Right lung (tissue), 10 donors: ENCODE measurements at places on chromosomes 7 and 10. TPM values are rescaled to one million over a fixed set of nuclear protein-coding genes. Genes with fewer than 3 reads are reported as not detected.
A peak's percentile ranks its signal among the peaks of the same experiment; 100 is the strongest.

The SNX10 gene
- 16.1 TPM for polyA plus RNA-seq

DNA sequence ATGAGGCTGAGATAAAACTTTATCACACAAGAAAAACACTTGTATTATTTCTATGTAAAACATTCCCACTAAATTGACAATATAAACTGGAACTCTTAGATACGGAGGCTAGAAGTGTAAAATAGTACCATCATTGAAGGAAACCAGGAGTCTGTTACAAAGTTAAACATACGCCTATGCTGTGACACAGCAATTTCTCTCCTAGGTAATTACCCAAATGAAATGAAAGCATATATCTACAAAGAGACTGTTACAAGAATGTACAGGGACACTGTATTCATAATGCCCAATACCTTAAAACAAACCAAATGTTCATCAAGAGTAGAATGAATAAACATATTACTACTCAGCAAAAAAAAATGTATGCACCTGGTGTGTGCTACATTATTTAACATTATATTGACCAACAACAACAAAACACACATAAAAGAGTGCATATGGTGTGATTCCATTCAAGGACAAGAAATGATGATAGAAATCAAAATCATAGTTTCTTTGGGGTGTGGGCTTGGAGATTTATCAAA lies 33.2 kb upstream of the ELAPOR2 start:
- DNase-seq: no peak

GRCh38 chr7:102431617-102432298 lies 1.6 kb upstream of the ORAI2 start:
- no peak for DNase-seq

- no peak for DNase-seq
Measured at GRCh38 chr7:108247614-108248013, 117.5 kb upstream of the LAMB4 start.

The PRLHR gene
- not detected for polyA plus RNA-seq

The DKK1 gene
- polyA plus RNA-seq: 1.6 TPM

DNA sequence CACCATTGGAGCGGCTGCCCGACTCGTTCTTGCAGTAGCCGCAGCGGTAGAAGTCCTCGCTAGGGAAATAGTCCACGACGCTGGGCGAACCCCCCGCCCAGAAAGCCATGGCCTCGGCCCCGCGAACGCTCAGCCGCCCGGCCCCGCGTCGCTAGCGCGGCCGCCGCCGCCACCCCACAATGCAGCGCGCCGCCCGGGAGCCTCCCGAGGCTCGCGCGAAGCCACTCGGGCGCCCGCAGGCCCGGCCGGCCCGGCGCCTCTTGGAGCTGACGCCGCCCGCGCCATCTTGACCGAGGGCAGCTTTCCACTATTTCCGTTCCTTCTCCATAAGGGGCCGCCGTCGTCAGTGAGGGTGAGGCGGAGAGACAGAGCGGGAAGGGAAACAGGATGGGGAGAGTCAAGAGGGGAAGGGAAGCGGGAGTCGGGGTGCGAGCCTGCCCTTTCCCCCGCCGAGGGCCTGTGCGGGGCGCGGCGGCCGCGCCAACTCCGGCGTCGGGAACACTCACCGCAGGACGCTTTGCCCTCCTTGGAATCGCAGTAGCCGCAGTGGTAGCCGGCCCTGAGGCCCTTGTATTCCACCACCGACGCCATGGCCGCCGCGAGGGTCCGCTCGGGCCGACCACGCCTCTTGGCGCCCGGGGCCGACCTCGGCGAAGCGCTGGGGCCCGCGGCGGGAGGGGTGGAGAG lies at the start of gene ATE1:
Gene ATE1, minus strand, starts transcription at position 191 of the 687 bp plus-strand sequence. Its CDS starts 82 bp downstream, at position 109.
- peak; percentile 95 for DNase-seq

GRCh38 chr10:108696792-108697477 lies 1226.4 kb downstream of the XPNPEP1 start:
- no peak for DNase-seq

DNA sequence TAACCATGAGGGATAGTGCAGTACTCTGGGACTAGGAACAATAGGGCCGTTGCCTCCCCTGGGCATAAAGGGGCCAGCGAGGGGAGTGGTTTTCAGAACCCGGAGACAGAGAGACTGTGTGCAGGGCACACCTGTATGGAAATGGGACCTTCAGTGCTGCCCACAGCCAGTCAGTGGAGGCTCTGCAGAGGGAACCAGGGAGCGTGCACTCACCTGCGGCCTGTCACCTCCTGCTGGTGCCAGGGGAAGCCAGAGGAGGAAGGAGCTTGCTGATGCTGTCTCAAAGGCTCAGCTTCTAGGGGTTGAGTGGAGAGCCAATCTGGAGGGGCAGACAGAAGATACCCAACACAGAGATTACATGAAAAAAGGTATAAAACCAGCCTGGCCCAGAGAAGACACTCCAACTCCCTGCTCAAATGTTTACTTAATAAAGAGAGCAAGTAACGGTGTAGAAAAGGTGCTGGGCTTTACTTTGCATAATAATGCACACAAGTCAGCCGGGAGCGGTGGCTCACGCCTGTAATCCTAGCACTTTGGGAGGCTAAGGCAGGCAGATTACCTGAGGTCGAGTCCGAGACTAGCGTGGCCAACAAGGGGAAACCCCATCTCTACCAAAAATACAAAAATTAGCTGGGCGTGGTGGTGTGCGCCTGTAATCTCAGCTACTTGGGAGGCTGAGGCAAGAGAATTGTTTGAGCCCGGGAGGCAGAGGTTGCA lies 35.5 kb upstream of the WAPL start:
- DNase-seq: no peak

DNA sequence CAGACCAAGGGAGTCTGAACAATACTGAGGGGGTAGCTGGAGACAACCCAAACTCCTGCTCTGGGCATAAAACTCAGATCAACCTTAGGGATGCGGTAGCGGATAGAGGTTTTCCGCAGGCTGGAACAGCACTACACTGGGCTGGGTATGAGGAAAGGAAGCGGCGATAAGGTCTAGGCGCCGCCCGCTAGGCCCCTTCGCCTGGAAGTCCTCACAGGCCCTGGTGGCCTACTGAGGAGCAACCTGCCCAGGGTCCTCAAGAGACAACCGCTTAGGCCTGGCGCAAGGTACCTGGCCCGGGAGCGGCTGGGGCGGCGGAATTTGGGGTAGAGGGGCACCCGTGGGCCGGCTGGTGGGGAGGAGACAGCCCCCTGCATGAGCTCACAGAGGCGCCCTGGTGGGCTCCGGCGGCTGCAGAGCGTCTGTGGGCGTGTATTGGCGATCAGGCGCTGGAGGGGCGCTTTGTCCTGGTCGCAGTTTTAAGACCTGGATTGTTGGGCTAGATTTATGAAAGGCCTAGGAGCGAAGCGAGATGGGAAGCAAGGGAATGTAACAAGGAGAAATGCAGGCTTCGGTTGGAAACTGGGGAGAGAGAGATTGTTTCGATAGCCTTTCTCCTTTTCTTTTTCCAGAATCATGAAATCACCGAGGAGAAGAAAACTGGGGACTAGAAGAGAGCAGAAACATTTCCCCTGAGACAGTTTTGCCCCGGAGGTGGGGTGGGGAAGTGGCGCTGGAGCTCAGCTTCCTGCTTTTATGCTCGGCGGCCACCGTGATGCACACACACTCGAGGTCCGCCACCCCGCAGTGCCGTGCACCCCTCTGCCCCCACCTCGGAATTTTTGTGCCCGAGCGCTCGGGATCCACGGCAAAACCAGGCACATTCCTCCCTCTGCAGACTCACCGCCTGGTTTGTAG lies 2.4 kb upstream of the NKX2-3 start:
- no peak for DNase-seq

- no peak for DNase-seq
Measured at GRCh38 chr7:73593207-73594045, 15.0 kb upstream of the TBL2 start.

DNA sequence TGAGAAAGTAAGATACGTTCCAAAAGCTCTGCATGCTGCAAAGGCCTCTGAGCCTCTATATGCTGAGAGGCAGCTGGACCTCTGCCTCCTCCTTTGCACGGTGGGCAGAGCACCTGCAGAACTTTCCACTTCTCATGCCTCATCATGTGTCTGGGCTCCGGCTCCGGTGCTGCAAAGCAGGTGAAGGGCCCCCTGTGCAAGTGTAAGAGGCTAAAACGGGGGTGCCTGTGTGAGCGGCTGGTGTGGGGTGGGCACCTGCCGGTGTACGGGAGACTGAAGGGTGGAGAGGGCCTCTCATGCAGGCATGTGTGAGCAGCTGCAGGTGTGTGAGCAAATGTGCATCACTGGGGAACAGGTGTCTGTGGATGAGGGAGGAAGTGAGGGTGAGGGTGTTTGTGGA lies 121.0 kb downstream of the KCNMA1 start:
- no peak for DNase-seq

The POLR2J2 gene
- 3.8 TPM for polyA plus RNA-seq

- no peak for DNase-seq
Measured at GRCh38 chr7:96189129-96189820, 132.6 kb downstream of the SLC25A13 start.

The TFR2 gene
- 1.6 TPM for polyA plus RNA-seq

DNA sequence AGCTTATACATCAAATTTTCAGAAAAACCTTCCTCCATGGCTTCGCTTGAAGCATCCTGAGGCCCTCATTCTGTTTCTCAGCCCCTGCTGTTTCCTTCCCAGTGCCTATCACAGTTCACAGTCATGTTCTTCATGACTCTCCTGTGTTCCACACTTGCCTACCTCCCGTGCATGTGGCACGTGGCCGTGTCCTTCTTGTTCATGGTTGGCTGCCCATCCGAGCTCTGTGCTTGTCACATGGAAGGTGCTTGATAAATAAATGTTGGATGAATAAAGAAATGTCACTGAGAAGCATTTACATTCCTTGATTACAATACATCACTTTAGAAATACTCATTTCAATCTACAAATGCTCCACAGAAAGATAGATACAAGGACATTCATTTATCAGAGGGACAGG lies 23.7 kb upstream of the EGFR start:
- DNase-seq: no peak
